EL (cell line): ENCODE measurements at places on chromosomes 1 and 21.

DNA sequence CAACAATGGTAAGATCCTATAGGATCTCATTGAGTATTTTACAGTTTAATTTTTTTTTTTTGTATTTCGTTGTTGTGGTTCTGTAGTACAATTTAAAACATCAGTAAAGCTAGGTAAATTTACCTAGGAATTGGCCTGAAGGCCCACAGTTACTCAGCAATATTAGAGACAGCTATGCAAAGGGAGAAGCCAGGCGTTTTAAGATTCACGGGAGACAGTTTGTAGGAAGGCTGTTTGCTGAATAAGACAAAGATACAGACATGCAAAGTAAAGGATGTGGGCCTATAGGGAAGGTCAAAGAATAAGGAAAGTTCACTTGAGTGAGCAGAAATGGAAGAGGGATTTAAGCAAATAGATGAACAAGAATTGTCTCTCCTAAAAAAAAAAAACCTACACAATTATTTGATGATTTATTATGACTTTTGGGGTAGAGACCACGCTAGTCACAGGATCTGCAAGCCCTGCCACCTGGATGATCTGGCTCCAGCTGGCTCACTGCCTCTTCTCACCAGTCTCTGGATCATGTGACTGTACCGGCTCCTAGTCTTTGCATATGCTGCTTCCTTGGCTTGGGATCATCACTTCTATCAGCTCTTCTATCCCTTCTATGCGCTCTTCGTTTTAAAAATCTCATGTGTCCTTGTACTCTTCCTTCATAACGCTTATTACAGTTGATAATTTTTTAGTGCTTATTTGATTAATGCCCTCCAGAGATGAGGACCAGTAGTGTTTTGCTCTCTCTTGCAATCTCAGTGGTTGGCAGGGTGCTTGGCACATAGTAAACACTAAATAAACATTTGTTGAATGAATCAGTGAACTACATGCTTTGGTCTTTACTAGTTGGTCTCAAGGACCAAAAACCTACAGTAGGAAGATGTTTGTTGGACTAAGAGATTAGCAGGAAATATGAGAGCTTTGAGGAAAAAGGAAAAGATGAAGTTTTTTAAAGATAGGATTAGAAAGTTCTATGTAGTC lies 14.1 kb downstream of the DYRK1A start:
- no peak for DNase-seq

GRCh38 chr1:91161749-91162148 lies 139.9 kb upstream of the ZNF644 start:
- DNase-seq = no peak

- DNase-seq = no peak
These were observed 33.0 kb upstream of the LRIG2 start for GRCh38 chr1:113040041-113040440.

DNA sequence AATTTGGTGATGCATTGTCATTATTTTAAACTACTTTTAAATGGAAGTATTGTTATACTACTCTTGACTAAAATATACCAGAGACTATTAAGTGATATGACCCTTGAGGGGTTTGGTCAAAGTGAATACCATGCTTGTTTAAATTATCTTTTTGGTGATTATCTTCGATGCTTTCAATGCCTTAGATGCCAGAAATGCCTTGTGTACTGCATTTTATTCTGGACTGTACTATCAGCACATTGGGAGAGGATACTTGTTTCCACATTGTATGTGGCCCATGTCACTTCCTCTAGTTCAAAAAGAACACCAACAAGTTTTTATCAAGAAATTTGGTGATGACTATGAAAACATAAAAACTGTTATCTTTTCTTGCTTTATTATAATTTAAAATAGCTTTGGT lies 16.3 kb downstream of the MAP3K7CL start:
- DNase-seq = peak; percentile 22

GRCh38 chr1:18100491-18101063 lies 7.0 kb upstream of the IGSF21 start:
- peak; percentile 54 for DNase-seq

DNA sequence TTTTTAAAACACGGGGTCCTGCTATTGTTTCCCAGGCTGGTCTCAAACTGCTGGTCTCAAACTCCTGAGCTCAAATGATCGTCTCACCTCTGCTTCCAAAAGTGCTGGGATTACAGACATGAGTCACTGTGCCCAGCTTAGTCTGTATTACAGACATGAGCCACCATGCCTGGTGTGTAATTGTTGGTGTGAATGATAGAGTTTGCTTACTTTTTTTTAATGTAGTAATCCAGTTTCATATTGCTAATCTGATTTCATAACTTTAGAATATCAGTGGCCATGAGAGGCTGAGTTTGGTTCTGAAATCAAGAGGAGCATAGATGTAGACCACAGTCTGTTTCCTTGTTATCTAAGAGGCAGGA lies 3.4 kb downstream of the EPB41 start:
- no peak for DNase-seq

DNA sequence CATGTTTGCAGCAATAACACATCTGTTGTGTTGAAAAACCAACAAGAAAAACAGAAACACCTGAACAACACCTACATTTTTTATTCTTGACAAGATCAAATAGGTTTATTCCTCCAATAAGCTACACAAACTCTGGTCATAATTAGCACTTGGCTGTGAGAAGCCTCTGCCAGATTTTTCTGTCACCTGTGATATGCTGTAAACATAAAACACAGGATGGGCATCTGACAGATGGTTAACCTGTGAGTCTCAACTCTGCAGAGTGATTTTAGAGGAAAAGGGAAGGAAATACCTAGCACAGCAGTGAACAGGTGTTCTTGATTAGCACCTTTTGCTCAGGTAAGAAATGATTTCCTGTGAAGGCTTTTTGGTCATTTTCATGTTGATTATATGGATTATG lies 175.4 kb upstream of the COA6 start:
- DNase-seq = no peak

GRCh38 chr1:17672226-17672625 lies 82.9 kb upstream of the ACTL8 start:
- DNase-seq = no peak

GRCh38 chr1:211625040-211625439 lies 46.1 kb upstream of the SLC30A1 start:
- peak; percentile 38 for DNase-seq

DNA sequence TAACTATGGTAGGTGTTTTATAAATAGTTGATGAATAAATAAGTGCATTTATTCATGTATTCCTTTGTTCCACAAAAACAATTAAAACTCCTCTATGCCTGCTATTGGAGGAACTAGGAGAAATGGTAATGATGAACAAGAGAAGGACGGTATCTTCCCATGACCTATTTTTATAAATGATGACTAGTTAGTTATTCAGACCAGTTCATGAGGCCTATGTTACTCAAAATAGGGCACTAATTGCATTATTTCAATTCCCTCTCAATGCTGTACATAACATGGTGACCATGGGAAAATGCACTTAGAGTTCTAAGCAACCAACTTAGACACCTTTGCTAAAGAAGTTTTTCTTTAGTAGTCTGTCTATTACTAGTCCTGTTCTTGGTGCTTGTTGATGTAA lies 53.1 kb downstream of the XCL1 start:
- no peak for DNase-seq

DNA sequence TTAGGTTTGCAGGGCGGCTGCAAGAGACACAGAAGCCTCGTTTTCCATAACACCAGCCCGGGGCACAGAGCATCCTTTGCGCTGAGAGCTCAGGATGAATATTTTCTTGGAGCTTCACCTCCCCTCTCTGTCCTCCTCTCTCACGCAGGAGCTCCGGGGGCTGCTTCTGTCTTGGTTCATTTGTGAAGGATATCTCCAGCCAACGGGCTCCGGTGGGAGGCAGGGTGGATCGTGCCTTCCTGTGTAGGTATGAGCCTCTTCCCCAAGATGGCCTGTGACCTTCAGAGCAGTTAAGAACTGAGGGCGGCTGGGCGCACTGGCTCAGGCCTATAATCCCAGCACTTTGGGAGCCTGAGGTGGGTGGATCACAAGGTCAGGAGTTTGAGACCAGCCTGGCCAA lies 319.0 kb upstream of the C1orf174 start:
- DNase-seq = no peak

- DNase-seq = no peak
These were observed 13.8 kb upstream of the STX12 start for GRCh38 chr1:27759236-27759635.

DNA sequence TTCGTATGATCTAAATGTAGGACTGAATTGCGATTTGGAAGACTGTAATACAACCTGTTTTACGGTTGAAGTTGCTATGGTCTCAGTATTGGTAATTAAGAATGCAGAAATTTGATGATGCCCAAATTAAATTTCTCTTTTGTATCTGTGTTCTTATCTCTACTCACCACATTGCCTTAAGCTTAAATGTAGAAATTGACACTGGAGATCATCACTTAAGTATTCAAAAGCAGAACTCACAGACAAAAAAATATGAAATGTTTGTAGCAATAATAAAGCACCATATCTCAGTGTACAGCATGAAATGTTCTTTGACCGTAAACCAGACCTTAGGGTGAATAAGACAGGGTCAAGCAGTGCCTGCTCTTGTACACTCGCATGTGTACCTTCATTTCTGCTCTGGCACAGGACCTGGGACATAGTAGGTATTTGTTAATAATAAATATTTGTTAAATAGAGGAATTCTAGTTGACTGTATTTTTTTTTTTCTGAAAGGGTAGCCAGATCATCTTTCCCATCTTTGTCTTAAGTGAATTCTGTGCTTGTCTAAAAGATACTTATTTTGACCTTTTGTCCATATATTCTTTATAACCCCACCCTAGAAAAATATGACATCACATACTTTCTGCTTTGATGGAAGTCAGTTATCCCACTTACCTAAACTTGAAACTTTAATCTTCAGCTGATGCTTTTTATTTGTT lies 1.5 kb downstream of the CDC7 start:
- peak; percentile 6 for DNase-seq

- DNase-seq = peak; percentile 16
These were observed 1.2 kb upstream of the TSPAN2 start for GRCh38 chr1:115090540-115090939.

- no peak for DNase-seq
These were observed 155.8 kb downstream of the TRABD2B start for GRCh38 chr1:47841356-47841755.

GRCh38 chr1:47575855-47576757 lies 138.3 kb downstream of the FOXD2 start:
- DNase-seq = peak; percentile 89

- no peak for DNase-seq
These were observed 23.1 kb upstream of the RAP1A start for GRCh38 chr1:111596499-111596898.

DNA sequence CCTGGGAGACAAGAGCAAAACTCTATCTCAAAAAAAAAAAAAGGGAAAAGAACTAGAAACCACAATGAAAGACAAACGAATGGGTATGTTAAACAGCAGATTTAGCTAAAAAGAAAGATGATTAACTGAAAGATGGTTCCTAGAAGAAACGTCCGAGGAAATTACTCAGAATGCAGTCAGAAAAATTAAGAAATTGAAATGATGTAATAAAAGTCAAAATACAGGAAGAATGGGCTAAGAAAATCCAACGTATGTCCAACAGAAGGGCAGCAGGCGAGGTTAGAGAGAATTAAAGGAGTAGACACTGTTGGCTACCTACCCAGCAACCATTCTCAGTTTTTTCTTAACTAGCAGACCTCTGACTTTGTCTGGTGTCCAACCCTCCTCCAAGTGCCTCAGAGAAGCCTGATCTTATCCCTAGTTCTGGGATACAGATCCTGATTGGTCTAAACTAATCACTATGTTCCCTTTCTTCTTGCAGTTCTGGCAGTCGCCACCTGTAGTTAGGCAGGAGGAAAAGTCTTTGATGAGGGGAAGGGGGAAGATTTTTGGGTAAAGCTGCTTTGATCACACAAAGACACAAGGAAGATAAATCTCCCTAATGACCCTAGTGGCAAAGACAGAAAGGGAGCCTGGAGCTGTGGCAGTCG lies 25.7 kb downstream of the GPR161 start:
- no peak for DNase-seq

DNA sequence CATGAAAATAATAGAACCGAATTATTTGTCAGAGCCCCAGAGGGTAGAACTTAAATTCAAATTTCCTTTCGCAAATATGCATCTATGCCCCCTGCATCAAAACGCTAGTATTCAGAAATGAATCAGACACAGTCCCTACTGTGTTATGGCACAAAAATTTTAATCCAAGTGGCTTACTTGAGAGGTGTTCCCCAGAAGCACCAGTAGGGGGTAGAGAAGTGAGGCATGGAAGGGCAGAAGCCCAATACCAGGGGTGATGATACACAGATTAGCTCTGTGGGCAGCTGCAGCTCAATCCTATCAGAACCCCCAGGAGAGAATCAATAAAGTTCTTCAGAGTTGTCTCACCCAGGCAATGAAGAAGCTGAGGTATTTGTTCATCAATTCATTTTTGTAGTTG lies 342.2 kb downstream of the OMA1 start:
- DNase-seq = peak; percentile 6

DNA sequence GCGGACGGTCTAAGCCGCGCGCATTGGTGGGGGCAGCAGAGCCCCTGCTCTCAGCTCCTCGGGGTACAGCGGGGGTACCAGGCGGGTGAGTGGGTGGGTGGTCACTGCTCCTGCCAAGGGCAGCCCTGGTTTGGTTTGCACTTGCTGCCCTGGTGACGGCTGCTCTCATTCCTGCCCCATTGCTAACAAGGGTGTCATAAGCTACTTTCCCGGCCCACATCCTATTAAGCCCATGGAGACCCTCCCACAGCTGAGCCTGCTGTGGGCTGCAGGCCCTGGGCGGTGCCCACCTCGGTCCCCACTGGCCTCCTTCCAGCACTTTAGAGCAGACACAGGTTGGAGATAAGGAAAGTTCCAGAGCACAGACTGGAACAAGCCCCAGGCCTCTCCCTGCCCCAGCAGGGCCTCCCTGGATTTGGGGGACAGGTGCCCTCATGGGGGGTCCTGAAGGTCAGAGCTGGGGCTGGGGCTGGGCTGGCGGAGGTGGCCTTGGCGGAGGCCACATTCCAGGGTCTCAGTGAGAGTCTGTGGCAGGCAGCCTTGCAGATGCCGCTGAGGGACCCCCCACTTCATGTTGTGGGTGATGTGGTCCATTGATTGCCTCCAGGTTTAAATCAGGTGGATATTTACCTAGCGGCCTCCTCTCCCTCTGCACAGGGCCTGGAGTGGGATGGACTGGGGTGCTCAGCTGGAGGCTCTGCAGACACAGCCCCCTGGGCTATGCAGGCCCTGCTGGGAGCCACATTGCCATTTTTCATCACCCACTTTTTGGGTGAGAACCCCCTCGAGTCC lies 27.0 kb downstream of the COL18A1 start:
- DNase-seq = no peak

GRCh38 chr1:54606096-54606989 lies 17.0 kb downstream of the FAM151A start:
- DNase-seq = no peak

DNA sequence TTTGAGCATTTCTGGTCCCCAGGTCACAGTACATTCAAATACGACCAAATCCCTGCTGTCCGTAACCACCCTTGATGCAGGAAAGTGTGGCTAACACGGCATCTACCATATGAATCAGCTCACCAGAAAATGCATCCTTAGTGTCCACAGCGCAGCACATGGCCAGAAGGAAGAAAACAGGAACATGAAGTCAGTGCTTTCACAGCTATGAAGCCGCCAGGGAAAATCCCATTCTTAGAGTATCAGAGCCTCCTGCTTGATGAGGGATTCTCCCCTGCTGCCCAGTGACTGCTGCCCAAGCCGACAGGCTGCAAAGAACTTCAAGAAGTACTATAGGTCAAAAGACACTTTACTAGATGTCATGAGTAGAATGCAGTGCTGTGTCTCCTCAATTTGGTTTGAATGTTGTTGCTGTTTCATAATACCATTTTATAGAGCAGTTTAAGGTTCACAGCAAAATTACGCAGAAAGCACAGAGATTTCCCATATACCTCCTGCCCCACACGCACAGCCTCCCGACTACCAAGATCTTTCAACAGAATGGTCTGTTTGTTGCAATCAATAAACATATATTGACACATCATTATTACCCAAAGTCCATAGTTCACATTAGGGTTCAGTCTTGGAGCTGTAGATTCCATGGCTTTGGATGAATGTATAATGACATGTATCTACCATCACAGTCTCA lies 14.5 kb downstream of the TIAM1 start:
- DNase-seq = no peak
